ENCODE measurements at places on chromosomes 5 and 9.

DNA sequence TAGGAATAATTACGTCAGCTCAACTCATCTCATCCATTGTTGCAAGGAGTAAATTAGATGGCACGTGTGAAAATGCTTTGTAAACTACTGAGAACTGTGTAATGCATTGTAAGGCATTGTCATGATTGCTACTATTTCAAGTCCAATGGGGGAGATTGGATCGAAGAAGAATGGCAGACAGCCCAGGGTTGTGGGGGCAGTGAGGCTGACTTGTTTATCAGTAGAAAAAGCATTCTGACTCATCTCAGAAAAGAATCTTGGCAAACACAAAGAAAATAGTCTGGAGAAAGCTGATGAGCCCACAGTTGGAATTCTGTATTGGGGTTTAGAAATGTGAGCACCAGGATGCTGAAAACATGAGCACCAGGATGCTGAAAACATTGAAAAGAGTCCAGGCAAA lies 28.0 kb upstream of the DAP start:
- DNase-seq: no peak

GRCh38 chr5:58871648-58872242 lies 288.9 kb downstream of the RAB3C start:
- no peak for DNase-seq

DNA sequence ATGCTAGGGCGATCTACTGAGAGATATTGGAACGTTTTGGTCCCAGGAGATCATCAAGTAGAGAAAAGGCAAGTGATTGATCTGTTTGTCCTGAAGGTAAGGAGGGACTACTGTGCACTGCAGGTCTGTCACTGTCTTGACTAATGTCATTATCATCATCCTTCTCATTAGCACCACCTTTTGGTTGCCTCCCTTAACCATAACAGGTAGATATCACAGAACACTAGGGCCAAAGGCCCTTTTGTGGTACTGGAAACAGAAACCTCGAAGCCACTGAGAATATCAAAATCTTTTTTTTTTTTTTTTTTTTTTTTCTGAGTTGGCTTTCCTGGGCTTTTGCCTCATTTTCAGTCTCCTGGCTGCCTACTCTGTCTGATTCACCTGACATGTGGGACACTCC lies 134.0 kb downstream of the KCTD16 start:
- no peak for DNase-seq

- DNase-seq: no peak
Observed at GRCh38 chr9:14344053-14344524, 30.1 kb upstream of the NFIB start.

- DNase-seq: no peak
Observed at GRCh38 chr9:133332381-133332730, 3.6 kb downstream of the SURF6 start.

Measured in stimulated activated CD8-positive, alpha-beta memory T cell treated with anti-CD3 and anti-CD28 coated beads, Interleukin-7, amount 100 ng/mL, for 1 hour (primary cell).